ENCODE measurements at places on chromosomes 2 and 18.
A peak's percentile ranks its signal among the peaks of the same experiment; 100 is the strongest.

DNA sequence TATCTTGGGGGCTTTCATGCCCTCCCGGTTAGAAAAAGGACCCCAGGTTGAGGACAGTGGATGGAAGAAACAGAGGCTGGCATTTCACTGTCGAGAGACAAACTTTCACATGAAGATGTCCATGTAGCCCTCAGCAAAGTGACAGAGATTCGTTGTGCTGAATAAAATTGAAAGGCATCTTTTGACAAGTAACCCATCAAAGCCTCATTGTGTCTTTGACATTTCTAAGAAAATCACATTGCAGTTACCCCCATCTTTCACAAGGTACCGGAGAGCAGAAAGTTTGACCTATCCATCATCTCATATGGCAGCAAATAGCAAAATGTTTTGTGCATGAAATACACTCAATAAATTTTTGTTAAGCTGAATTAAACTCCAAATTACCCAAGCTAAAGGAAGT lies 2.0 kb upstream of the MBP start:
- peaks cover 41% of the 10 kb centered on the region for H3K4me1 ChIP-seq
- peaks cover 14% of the 10 kb centered on the region for H3K36me3 ChIP-seq
- H3K27me3 ChIP-seq: no peaks in the 10 kb centered on the region
- H3K4me3 ChIP-seq: no peak overlapping the region
- no peak overlapping the region for H3K27ac ChIP-seq

DNA sequence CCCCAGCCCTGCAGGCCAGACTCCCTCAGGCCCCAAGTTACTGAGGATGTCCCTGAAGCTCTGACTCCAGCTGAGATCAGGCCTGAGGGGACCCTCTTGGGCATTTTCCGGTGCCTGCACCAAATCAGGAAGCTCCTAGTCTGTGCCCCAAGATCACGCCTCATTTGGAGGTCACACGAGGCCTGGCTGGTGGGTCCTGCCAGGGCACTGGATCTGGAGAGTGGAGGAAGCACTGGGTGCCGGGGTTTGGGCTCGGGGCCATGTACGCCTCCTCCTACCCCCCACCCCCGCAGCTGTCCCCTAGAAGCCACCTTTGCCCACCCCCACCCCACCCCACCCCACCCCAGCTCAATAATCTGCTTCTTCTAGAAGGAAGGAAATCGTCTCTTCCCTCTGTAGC lies 16.2 kb downstream of the SH2D6 start:
- no peak overlapping the region for H3K4me3 ChIP-seq
- peaks cover 47% of the 10 kb centered on the region for H3K4me1 ChIP-seq
- no peaks in the 10 kb centered on the region for H3K36me3 ChIP-seq

DNA sequence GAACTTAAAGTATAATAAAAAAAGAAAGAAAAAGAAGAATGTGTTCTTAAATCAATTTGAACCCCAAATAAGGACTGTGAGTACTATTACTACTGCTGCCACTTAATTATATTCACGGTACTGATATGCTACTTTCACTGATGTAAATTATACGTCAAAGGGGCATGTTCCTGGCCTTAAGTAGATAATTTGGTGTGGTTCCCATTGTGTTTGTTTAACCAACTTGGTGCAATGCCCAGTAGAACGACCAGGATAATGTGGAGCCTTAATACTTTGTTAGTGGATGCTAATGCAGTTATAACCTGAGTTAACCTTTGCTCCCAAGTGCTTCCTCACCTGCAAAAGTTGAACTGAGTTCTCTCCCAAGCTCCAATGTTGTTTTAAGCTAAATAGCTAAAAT lies 142.0 kb downstream of the NR4A2 start:
- DNase-seq: no peak
- H3K27ac ChIP-seq: no peak overlapping the region
- no peaks in the 10 kb centered on the region for H3K36me3 ChIP-seq
- H3K4me3 ChIP-seq: no peak overlapping the region
- no peaks in the 10 kb centered on the region for H3K27me3 ChIP-seq
- no peaks in the 10 kb centered on the region for H3K4me1 ChIP-seq

DNA sequence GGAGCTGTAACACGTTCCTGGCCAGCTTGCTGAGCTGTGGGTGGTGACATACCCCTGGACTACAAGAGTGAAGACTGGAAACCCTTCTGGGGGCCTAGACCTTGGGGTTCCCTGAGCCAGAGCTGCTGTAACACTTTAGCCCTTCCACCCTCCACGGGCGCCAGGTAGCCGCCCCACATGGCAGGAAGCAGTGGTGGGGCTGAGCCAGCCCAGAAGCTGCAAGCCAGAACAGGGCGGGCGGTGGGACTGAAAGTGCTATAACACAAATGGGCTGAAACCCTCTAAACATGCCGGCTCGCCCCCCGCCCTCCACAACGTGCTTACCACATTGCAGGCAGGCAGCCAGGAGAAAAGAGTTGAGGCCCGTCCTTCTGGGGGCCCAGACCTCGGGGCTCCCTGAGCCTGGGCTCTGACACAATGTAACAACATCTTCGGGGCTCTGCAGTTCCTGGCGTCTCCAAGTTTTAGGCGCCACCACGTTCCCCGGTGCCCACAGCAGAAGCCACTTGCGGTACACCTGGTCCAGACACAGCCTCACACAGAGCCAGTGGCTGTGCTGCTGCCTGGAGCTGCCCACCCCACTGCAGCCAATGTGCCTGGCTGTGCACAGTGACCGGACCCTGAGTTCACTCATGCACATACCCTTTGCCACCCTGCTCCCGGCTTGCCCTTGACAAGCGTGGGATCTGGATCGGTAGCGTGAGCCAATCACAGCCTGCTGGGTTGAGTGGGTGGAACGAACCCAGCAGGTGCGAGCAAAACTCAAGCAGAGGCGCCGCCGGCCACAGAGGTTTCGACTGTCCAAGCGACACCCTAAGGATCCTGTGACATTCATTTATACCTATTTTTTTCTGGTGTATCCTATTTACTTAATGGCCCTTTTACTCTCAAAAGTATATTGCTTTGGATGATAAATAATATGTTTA lies 127.4 kb upstream of the FHL2 start:
- H3K4me3 ChIP-seq: no peak overlapping the region
- no peaks in the 10 kb centered on the region for H3K36me3 ChIP-seq
- DNase-seq: no peak
- H3K27ac ChIP-seq: no peak overlapping the region
- H3K27me3 ChIP-seq: peaks cover 3% of the 10 kb centered on the region

DNA sequence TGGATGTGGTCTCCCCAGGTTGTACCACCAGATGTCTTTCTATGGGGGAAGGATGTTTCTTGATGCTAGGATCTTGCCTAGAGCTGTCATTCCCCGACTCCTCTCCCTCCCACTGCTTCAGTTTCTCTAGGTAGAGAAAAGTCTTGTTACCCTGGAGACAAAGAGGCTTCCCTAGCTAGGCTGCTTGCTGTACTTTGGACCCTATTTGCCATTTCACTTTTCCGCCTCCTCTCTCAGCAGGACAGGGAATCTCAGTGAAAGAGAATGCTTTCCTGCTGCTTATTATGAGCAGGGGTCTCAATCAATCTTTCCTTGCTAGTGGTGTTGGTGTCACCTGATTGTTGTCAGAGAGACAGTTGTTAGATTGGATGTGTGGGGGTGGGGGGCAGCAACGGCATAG lies 818.8 kb upstream of the GYPC start:
- H3K4me1 ChIP-seq: no peaks in the 10 kb centered on the region
- H3K36me3 ChIP-seq: no peaks in the 10 kb centered on the region
- H3K4me3 ChIP-seq: no peak overlapping the region
- no peak for DNase-seq
- H3K27ac ChIP-seq: no peak overlapping the region
- no peaks in the 10 kb centered on the region for H3K27me3 ChIP-seq

DNA sequence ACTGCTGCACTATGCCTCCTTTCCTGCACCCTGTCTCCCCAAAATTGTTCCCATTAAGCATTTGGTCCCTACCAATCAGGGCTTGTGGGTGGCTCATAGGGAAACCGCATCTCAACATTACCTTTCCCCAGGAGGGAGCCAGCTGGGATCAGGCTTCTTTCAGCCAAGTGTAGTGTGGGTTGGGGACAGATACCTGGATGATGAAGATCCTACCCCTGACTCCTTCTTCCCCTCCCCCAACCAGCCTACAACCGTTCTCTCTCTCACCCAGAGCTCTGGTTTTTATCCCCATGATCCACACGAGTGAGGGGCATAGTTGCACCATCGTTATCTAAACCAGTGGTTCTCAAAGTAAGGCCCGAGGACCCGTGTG lies 40.0 kb downstream of the ACOXL start:
- no peak overlapping the region for H3K4me3 ChIP-seq
- no peaks in the 10 kb centered on the region for H3K4me1 ChIP-seq
- peaks cover 45% of the 10 kb centered on the region for H3K27me3 ChIP-seq
- H3K27ac ChIP-seq: no peak overlapping the region

GRCh38 chr2:165874445-165875039 lies 79.0 kb downstream of the TTC21B start:
- H3K36me3 ChIP-seq: peaks cover 9% of the 10 kb centered on the region
- DNase-seq: peak; percentile 13
- H3K27me3 ChIP-seq: no peaks in the 10 kb centered on the region
- H3K4me3 ChIP-seq: no peak overlapping the region
- no peaks in the 10 kb centered on the region for H3K4me1 ChIP-seq
- H3K27ac ChIP-seq: peak overlapping the region; percentile 37

DNA sequence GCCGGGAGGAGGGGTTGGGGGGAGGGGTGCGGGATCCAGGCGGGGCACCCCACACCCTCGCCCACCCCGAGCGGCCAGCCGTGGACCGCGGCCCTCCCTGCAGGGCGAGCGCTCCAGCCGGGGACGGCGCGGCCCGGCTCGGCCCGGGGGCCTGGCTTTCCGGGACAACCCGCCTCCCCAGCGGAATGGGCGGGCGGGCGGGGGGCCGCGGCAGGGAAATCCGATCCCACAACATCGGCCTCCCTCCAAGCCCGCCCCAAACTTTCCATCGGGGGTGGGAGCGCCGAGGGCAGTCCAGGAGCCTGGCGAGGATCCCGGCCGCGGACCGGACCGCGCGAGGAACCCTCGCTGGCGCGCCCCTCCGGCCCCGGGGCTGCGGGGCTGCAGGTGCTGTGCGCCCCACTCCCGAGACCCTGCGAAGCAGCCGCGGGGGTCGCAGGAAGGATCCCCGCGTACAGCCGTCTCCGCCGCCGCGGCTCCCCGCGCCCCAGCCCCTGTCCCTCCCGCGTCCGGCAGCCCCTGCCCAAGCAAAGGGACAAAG lies 529 bp downstream of the SEMA4C start:
- peaks cover 23% of the 10 kb centered on the region for H3K27me3 ChIP-seq
- H3K4me1 ChIP-seq: peaks cover 53% of the 10 kb centered on the region
- no peak for DNase-seq
- no peak overlapping the region for H3K27ac ChIP-seq

- no peak overlapping the region for H3K27ac ChIP-seq
- no peak for DNase-seq
- no peak overlapping the region for H3K4me3 ChIP-seq
- H3K27me3 ChIP-seq: peaks cover 15% of the 10 kb centered on the region
- H3K4me1 ChIP-seq: no peaks in the 10 kb centered on the region
These were observed 102.3 kb downstream of the BOD1L2 start for GRCh38 chr18:57249179-57249578.

DNA sequence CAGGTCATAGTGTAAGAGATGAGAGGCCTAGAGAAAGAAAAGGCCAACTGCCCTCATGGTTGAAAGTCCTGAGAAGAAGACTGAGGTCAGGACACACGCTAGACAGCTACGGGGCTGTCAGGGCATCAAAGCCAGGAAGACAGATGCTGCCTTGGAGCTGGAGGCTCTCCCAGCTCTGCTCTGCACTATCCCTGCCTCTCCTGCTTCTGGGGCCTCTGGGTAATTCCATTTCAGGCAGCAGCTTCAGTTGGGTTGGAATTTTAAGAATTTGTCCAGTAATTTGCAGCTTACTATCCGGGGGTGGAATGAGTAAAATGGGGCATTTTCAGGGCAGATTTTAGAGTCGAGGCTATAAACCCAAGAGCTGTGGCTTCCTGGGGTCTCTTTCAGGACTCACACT lies 76.2 kb upstream of the CTAGE1 start:
- H3K27me3 ChIP-seq: peaks cover 1% of the 10 kb centered on the region
- no peak overlapping the region for H3K4me3 ChIP-seq
- H3K36me3 ChIP-seq: no peaks in the 10 kb centered on the region
- no peak overlapping the region for H3K27ac ChIP-seq

DNA sequence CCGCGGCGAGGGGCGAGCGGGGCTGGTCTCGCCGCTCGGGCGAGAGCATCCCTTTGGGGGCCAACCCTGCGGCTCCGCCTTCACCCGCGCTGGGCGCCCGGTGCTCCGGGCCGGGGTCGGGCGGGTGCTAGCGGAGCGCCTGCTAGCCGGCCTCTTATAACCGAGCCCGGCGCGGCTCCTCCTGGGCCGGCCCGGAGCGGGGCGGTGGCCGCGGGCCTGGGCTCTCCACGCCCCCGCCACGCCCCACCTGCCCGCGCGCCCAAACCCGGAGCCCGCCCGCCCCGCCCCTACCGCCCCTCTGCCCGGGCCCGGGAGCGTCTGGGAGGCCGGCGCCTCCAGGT lies at the start of gene FOXI3:
Gene FOXI3 (minus strand): TSS at position 129 of the 341 bp plus-strand sequence. CDS start 158 bp downstream, outside the sequence.
- peak within 1 kb of the TSS; percentile 47 for H3K27ac ChIP-seq
- H3K4me3 ChIP-seq: peak within 1 kb of the TSS; percentile 85
- H3K36me3 ChIP-seq: no peaks in the 10 kb centered on the region
- peaks cover 49% of the 10 kb centered on the region for H3K27me3 ChIP-seq
- peaks cover 13% of the 10 kb centered on the region for H3K4me1 ChIP-seq

GRCh38 chr2:27771202-27771547 lies 344 bp upstream of the MRPL33 start:
- H3K27ac ChIP-seq: peak overlapping the region; percentile 99
- peaks cover 15% of the 10 kb centered on the region for H3K27me3 ChIP-seq
- no peak for DNase-seq
- peaks cover 39% of the 10 kb centered on the region for H3K4me1 ChIP-seq
- H3K4me3 ChIP-seq: peak overlapping the region; percentile 100

DNA sequence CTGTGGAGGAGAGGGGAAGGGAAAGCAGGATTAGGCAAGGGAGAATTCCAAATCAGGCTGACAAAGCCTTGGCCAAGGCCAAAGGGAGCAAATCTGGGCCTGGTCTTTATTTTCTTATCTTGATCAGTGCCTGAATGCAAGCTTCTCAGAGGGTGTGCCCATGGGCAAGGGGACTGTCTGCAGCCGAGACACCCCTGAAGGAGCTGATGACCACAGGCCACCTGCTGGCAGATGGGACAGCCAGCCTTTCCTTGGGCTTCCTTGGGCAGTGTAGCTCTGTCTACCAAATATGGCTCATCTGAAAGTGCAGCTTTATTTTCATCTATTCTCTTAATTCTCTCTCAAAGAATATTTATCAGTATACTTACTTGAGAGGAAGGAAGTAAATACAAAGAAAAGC lies 117.0 kb downstream of the PKP4 start:
- no peak overlapping the region for H3K4me3 ChIP-seq
- H3K4me1 ChIP-seq: no peaks in the 10 kb centered on the region
- DNase-seq: no peak
- H3K36me3 ChIP-seq: peaks cover 3% of the 10 kb centered on the region

Data from stimulated activated naive B cell treated with anti-CD40 and anti-IgM and Interleukin-4, amounts not matched to agents 10 μg/mL and 1 μg/mL and 100 μg/mL, for 72 hours (primary cell).